ENCODE measurements at places on chromosomes 16 and 17. TPM values are rescaled to one million over a fixed set of nuclear protein-coding genes. Genes with fewer than 3 reads are reported as not detected.

Gene HOXB2
- total RNA-seq, result 16.7 TPM

Gene HIGD1B
- not detected for total RNA-seq

Gene CXCL16
- total RNA-seq, result 2.8 TPM

DNA sequence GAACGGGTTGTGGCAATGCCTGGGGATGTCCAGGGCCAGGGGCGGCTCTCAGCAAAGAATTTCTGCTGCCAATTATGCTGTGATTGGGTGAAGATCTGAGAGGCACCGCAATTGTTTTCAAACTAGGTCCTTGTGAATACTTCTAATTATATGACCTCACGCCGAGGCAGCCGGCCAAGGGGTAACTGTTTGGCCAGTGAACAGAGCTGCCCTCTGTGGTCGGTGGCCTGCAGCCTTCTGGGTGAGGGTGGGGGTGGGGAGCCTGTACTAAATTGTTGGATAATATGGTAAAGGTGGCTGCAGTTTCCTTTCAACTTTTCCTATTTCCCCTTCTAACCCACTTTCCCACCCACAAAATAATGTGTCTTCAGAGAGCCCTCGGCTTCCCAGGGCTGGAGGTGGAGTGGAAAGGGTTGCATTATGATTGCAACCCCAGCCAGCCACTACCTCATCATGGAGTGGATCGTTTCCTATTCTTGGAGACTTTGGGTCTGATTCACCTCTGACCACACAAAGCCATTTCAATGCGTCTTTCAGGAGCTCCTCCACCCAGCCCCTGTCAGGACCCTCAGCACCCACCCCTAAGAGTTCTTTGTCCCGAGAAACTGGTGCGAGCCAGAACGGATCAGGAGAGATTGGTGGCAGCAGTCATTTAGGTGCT is 2.0 kb upstream of the DNAI2 start:
- no peak for DNase-seq

- DNase-seq, result no peak
Observed at GRCh38 chr17:76046064-76046463, 19.0 kb upstream of the EVPL start.

DNA sequence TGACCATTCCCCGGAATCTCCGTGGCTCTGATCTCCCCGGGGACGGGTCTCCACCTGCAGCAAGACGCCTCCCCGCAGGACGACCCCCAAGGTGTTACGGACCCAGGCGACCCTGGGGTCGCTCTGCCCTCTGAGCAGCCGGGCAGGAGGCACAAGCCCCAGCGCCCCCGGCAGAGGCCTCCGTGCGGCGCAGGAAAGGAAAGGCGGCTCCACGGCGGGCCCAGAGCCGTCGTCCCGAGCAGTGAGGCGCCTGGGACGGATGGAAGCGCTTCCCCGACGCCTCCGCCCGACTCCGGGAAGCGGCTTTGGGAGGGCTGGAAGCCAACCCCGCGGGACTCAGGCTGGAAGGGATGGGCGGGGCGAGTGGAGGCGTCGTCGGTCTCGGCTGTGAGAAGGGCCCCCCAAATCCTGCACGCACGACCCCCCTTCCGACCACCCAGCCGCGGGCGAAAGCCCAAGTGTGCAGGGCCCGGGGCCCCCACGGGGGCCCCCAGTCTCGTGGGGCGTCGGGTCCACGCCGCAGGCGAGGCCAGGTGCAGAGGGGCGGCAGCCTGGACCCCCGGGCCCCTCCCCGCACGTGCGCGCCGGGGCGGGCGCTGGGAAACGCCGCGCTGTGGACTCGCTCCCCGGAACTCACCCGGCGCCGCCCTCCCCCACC is 32.7 kb upstream of the RPH3AL start:
- peak; percentile 5 for DNase-seq

- DNase-seq, result no peak
Observed at GRCh38 chr17:13337864-13338371, 263.8 kb downstream of the HS3ST3A1 start.

Measured in CD8-positive, alpha-beta memory T cell (primary cell).